Right ventricle myocardium inferior (tissue), 1 donor: ENCODE measurements at places on chromosomes 4 and X.
A peak's percentile ranks its signal among the peaks of the same experiment; 100 is the strongest.

- DNase-seq, result no peak
Observed at GRCh38 chrX:75748431-75748830, 36.6 kb downstream of the MAGEE2 start.

DNA sequence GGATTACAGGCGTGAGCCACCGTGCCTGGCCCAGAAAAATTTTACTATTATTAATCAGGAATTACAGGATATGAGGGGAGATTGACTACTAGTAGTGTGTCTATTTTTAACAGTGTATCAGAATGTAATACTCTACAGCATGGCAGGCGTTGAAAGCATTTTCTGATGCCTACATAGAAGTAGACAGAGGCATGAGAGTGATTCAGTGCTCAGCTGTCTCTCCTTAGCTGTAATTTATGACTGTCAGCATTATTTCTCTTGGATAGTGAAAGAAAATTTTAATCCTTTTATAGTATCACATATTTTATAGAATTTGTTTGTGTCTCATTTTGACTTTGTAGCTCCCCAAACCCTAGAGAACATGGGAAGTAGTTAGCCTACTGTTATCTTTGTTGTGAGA, 20.7 kb downstream of the ARHGAP24 start:
- DNase-seq, result no peak

- peak; percentile 90 for DNase-seq
Observed at GRCh38 chrX:53441531-53442321, 7.6 kb upstream of the HSD17B10 start.

- no peak for DNase-seq
Observed at GRCh38 chrX:24983931-24984330, 31.8 kb downstream of the ARX start.

DNA sequence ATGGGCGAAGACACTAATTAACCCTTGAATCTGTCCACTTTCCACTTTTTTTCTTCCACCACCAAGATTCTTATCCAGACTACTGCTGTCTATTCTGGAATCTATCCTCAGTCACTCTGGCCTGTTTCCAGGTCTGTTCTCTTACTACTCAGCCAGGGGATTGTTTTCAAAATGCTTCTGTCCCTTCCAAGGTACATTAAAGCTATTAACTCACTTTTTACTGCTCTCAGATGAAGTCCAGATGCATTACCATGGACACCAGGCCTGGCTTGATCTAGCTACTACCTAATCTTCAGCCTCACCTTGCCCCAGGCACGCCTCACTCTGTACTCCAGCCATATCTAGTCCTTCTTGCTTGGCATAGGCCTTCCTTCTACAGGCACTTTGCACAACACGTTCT, 66.4 kb downstream of the GALNT7 start:
- no peak for DNase-seq

DNA sequence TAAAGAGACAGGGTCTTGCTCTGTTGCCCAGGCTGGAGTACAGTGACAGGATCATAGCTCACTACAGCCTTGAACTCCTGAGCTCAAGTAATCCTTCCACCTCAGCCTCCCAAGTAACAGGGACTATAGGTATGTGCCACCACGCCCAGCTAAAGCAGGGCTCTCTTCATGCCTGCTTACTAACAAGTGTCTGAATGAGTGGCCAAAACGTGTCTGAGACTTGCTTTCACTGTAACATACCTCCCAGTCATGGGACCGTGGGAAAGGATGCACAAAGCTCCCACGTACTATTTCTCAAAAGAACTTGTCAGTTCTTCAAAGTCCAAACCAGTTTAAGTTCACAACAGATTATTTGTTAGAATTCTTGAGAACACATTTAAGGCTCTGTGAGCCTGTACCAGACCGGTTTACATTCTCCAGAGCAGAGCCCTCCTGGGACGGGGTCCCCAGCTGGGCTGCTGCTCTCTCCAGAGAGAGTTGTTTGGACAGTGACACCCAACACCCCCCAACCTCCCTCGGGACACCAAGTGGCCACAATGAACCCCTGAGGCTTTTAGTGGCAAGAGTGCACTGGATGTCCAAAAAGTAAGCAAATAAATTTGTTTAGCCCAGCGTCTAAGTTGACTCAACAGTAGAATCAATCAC, 24.1 kb downstream of the SH3KBP1 start:
- DNase-seq, result no peak

DNA sequence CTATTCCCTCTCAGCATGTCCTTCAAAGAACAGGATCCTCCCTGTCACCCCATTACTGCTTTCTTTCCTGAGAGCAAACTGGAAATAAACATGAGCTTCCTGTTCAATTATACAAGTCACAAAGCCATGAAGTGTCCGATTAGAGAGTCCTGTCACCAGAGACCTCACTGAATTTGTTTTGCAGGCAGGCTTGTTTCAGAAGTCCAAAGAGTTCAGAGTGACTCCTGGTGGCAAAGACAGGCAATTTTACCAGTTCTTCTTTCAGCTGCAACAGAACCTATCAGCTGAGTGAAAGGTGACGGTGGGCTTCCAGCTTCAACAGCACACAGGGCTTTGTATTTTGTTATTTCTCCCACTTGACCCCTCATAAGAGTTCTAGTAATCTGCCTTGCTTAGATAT, 6.4 kb downstream of the ELK1 start:
- DNase-seq, result no peak

DNA sequence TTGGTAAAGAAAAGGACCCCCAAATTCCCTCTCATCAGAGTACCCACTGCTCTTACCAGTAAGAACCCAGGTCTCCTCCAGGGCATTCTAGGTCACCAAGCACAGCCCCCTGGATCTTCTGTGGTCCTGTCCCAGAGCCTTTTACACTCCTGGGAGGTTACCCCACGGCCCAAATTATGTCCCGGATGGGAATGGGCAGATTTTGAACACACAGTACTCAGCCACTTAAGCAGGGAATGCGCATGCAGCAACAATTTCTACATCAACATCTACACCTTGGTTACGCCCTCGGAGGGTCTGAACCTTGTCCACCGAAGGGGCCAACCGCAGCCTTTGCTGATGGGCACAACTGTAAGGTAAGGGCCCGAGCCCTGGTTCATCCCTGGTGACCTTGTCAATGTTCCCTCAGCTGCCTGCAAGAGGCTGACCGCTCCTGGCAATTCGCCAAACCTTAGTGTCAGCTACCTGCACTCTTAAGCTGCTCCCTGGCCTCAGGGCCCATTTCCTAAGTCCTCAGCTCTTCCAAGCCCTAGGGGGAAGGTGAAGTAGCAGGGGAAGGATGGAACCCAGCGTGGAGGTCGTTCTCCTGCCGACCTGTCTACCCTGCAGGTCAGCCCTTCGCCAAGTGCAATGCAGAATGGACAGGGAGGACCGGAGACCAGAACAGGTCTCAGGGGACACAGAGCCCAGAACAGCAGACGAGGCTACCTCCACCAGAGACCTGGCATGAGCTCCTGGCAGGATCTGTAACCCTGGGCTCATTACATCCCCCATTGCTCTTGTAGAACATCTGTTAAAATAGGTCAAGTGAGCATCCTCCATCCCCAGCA, 5.9 kb downstream of the TIMP1 start:
- no peak for DNase-seq

- no peak for DNase-seq
Observed at GRCh38 chr4:104766676-104767075, 272.0 kb upstream of the CXXC4 start.

- DNase-seq, result no peak
Observed at GRCh38 chr4:95867919-95868318, 28.0 kb downstream of the PDHA2 start.

- no peak for DNase-seq
Observed at GRCh38 chr4:174873931-174874330, 44.2 kb upstream of the ADAM29 start.

DNA sequence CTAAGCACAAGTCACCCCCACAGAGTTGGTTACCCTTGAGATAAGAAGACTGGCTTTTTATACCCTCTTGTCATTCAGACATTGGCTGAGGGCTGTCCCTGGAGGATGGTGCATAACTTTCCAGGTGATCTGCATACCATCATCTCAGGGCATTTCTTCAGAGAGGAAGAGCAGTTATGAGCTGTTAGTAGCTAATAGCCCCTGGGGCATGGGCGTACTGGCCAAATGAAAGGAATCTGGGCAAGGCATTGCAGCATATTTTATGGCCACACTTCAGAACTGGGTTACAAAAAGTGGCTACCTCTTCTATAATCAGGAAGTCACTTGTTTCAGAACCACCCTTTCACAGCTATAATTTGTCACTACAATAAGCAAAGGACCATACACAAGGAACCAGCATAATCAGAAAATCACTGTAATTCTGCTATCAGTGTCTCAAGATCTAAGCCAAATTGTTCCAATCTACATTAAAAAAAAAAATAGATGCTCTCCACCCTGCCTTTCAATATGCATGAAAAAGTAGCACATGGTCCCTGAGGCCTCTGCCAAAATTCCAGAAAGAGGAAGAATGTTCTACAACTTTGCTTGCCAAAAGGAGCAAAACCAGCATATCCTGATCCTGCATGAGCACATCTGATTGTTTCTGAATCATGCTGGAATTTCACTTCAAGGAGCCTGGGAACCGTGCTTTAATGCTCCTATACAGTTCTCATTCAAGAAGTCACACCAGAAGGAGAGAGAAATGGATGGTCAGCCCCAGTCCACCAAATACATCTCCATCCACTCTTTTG, 92.0 kb downstream of the TMEM144 start:
- no peak for DNase-seq

- no peak for DNase-seq
Observed at GRCh38 chr4:946103-946450, 13.8 kb downstream of the TMEM175 start.

DNA sequence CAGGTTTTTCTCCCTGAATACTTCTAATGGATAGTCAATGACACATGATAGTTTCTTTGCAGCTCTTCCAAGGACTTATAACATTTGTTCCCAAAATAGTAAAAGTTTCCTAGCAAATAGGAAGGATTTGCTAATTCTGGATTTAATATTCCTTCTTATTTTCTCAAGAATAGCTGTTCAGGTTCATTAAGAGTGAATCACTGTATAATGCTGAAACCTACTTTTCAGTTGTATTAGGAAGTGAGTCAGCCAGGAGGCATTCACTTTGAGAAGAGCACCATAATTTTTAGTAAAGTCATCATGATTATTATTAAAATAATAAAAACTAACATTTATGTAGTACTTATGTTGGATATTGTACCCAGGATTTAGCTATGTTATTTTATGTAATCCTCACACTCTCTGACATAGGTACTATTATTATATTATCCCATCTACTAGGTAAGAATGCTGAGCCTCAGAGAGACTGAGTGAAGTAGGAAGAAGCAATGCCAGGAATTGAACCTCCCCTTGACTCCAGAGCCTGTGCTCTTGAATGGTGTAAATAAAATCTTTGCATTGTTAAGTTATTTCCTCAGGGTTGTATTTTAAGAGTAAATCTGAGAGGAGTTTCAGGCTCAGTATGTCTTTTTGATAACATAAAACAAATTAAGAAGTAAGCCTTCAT, 114.8 kb downstream of the REELD1 start:
- DNase-seq, result no peak

DNA sequence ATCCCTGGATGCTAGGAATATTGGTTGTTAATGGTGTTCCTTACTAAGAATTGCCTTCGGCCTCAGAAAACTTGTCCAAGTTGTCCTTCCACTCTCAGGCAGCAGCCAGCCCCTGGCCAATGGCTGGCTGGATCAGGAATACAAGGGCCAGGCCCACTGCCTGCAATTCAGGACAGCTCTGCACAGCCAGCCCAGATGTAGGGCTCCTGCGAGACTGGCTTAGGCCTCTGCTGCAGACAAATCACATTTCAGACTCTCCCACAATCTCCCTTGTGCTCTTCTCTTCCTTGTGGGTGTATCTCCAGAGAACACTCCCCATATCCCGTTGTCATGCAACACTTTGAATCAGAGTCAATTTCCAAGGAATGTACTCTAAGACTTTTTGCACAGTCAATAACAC, 747.6 kb upstream of the FTHL17 start:
- no peak for DNase-seq

DNA sequence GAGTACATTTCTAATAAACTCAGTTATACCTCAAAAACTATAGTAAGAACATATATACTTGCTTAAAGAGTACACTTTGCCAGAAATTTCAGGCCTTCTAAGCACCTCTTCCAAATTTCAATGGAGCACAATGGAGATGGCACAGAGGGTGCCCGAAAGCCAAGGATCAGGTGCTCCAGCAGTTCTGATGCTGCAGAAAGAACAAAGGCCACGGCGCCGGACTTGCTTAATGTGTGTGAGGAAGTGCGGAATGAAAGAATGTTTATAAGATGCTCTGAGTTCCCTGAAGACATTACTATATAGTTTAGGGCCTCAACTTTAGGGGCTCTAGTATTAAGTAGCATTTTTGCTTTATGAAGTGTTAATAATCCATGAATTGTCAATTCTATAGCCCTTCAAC, 44.3 kb downstream of the GASK1B start:
- DNase-seq, result no peak
